ENCODE measurements at places on chromosomes 4 and X. TPM values are rescaled to one million over a fixed set of nuclear protein-coding genes. Genes with fewer than 3 reads are reported as not detected.

EGF gene
- total RNA-seq, result 0.26 TPM

SPANXB1 gene
- not detected for total RNA-seq

GRCh38 chrX:50066318-50066937 is 134.4 kb downstream of the AKAP4 start:
- H3K27ac ChIP-seq, result no peak overlapping the region
- H3K4me1 ChIP-seq, result no peaks in the 10 kb centered on the region
- H3K36me3 ChIP-seq, result no peaks in the 10 kb centered on the region
- H3K4me3 ChIP-seq, result no peak overlapping the region
- H3K27me3 ChIP-seq, result no peaks in the 10 kb centered on the region
- DNase-seq, result no peak

- DNase-seq, result no peak
- no peaks in the 10 kb centered on the region for H3K27me3 ChIP-seq
- no peak overlapping the region for H3K4me3 ChIP-seq
Measured at GRCh38 chr4:168451331-168451730, 29.0 kb downstream of the DDX60L start.

DNA sequence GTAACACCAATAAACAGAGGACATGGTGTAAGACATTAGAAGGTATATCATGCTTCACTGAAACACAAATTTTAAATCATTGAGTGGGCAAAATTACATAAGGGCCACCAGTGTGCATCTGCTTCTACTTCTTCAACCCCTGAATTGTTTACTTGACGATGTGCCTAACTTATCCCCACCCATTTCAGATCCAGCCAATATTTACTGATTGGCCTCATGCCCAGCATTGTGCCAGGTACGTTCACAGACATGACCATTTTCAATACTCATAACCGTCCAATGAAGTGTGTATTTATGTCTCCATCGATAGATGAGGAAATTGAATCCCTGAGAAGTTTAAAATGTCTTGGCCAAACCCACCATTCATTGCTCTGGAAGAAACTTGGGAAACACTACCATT is 208.3 kb upstream of the MID1 start:
- H3K4me3 ChIP-seq, result no peak overlapping the region
- DNase-seq, result no peak
- H3K27me3 ChIP-seq, result no peaks in the 10 kb centered on the region
- no peaks in the 10 kb centered on the region for H3K4me1 ChIP-seq
- no peak overlapping the region for H3K27ac ChIP-seq
